ENCODE measurements at places on chromosomes 2 and 18.

DNA sequence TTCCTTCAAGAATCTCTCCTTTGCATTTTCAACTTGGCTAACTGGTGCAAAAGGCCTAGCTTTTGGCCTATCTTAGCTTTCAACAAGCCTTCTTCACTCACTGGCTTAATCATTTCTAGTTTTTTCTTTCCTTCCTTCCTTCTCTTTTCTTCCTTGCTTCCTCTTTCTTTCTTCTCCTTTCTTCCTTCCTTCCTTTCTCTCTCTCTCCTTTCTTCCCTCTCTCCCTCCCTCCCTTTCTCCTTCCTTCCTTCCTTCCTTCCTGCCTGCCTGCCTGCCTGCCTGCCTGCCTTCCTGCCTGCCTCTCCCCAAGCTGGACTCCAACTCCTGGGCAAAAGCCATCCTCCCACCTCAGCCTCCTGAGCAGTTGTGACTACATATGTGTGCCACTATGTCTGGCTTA, 176.2 kb upstream of the APCDD1 start:
- no peak for DNase-seq

- no peak for DNase-seq
Observed at GRCh38 chr2:111239107-111239506, 118.4 kb downstream of the BCL2L11 start.

GRCh38 chr2:26001743-26002351, 19.6 kb upstream of the KIF3C start:
- DNase-seq, result no peak

GRCh38 chr2:208195531-208195930, 5.7 kb upstream of the C2orf80 start:
- no peak for DNase-seq

DNA sequence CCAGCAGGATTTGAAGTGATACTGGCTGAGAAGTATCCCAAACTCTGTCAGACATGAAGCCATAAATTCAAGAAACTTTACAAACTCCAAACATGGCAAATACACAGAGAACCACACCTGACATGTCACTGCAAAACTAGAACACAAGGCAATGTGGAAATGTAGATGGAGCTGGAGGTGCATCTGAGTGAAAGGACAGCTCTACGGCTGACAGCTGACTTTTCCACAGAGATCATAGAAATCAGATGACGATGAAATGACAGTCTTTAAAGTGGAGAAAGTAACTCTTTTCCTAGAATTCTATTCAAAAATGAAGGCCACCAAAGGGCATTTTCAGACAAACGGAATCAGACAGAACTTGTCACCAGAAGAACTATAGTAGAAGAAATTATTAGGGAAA, 97.5 kb downstream of the LDLRAD4 start:
- no peak for DNase-seq

DNA sequence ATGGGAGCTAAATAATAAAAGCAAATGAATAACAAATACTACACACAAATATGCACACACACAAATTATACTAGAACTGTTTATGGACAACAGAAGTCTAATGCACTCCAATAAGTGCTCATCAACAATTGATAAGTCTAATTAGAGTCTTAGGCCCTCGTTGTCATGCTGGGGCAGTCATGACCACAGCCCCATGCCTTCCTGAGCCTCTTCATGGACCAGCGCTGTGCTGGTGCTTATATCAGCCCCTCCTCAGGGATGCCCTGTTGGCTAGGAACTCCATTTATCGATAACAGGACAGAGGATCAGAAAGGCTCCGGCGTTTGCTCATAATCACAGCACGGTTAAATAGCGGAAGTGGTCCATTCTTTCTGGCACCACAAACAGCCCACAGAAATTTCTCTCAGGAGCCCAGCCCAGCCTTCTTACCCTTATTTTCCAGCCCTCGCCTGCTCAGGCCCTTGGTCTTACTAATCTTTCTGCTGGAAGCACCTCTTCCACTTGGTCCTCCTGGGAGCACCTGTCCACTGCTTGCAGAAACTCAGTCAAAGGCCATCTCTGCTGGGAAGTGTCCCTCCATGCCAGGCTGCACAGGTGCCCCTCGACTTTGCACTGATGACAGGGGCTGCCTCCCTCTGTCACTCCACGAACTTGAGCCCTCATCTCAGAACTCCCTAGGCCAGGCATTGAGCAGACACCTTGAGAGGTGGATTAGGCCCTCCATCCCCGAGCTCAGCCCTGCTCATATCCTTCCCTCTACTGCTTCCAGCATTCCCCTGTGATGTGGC, 500.2 kb upstream of the HS6ST1 start:
- DNase-seq, result no peak

DNA sequence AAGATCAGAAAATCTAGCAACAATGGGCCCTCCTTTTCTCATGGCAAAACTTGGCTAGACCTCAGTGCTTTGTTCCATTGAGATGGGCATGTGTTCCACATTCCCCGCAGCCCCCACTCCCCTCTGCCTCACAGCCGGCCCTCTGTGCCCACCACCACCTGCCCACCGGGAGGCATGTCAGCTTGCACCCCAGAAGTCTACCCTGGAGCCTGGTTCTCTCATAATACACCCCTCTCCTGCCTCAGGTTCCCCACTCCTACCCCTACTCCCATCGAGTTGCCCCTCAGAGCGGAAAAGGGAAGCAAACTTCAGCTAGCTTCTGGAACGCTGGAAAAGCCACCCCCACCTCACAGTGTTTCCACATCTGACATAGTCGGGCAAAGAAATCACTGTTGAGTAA, 219.0 kb downstream of the ANAPC1 start:
- no peak for DNase-seq

- DNase-seq, result no peak
Observed at GRCh38 chr2:145114726-145115125, 594.8 kb upstream of the ZEB2 start.

DNA sequence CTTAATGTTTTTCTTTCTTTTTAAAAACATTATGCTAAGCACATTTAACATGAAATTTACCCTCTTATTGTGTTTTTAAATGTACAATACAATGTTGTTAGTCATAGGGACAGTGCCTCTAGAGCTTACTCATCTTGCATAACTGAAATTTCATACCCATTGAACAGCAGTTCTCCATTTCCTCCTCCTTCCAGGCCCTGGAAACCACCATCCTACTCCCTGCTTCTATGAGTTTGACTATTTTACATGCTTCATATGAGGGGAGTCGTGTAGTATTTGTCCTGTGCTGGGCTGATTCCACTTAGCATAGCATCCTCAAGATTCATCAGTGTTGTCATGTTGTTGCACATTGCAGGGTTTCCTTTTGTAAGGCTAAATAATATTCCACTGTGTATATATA, 92.6 kb downstream of the SPATS2L start:
- no peak for DNase-seq

DNA sequence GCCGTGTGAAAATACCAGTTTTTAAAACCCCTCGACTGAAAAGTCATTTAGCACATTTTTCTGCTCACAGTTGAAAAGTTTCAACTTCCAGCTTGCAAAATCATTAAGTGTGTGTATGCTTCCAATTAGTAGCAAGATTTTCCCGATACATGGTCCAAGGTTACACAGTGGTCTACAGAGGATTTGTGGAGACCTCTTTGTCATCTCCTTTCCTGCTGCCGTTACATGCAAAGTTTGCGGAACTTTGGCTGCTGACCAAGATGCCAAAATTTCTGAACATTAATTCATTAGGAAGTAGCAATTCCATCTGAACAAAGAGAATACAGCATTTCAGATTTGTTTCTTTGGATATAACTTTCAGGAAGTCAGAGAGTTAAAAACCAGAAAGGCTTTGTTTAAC, 474.6 kb downstream of the PLCL1 start:
- no peak for DNase-seq

- DNase-seq, result no peak
Observed at GRCh38 chr2:18117592-18117991, 239.1 kb downstream of the KCNS3 start.

DNA sequence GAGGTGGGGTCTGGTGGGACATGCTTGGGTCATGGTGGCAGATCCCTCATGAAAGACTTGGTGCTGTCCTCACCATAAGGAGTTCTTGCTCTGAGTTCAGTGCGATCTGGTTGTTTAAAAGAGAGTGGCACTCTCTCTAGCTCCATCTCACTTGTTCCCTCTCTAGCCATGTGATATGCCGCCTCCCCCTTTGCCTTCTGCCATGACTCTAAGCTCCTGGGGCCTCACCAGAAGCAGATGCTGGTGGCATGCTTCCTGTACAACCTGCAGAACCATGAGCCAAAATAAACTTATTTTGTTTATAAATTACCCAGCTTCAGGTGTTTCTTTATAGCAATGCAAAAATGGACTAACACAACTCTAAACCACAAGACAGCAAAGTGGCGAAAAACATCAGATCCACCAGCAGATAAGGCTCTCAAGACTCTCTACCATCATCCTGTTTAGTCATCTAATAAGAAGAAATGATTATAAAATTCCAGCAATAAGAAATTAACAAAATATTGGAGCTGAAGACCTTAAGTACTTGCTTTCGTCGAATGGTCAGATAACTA, 75.5 kb downstream of the OLA1 start:
- DNase-seq, result no peak

GRCh38 chr2:99403524-99403923, 66.3 kb downstream of the EIF5B start:
- DNase-seq, result no peak

- no peak for DNase-seq
Observed at GRCh38 chr2:215542690-215543089, 106.8 kb upstream of the FN1 start.

GRCh38 chr2:151792589-151792988, 35.6 kb downstream of the ARL5A start:
- no peak for DNase-seq

DNA sequence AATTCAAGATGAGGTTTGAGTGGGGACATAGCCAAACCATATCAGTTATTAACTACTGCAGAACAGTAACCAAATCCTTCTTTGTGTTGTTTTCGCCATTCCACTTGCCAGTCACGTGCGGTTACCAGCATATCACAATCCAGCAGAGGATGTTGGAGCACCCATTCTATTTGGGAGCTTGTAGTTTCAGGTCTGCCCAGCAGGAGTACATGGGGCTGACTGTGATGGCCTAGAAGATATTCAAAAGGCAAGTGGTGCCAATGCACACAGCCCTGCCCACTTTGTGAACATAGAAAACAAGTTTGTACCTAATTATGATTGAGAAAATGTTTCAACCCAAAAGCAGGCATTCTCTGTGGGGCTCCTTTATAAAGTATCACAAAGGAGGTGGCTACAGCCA, 57.0 kb downstream of the ZNF519 start:
- no peak for DNase-seq

DNA sequence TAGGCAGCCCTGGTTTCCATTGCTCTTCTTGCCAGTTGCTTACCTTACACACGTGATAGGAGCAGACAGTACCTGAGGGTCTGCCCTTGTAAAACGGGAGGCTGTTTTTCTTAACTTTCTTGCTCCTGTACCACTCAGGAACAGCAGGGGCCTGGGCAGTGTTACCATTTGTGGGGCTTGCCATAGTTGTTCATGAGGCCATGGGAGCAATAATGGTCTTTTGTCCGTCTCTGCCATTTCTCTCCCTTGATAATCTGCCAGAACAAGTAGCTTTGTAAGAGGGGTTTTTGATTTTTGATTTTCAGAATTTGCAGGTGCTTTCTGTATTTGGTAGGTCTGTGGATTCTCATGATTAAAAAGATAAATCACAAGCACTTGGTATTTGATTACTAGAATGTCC, 259.0 kb downstream of the PHLPP1 start:
- DNase-seq, result no peak

- peak; percentile 28 for DNase-seq
Observed at GRCh38 chr2:27735263-27735904, 36.1 kb upstream of the MRPL33 start.

GRCh38 chr2:37683241-37683640, 11.8 kb upstream of the CDC42EP3 start:
- DNase-seq, result no peak

DNA sequence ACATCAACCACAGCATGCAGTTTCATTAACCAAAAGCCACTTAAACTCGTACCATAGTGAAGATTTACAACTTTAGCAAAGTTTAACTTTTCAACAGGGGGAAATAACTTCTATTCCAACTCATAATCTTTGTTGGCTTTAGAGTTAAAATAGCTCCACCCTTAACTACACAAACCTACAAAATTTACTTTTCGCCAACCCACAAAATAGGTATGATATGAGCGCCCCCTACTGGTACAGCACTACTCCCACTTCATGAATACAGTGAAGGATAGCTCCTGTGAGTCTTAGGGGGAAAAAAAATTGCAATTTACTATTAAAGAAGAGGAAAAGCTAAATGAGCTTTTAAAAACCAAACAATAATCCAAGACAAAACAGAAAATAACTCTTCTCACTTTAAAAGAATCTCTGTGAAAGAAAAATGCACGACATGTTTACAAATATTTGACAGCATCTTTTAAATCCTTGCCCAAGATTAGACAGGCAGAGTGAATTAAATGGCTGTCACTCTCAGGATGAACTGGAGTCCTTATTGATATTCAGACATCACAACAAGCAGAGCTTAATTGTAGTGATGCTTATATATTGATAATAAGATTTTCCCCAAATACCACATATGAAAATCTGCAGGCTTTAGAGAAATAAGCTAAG, 32.2 kb downstream of the TMEFF2 start:
- peak; percentile 47 for DNase-seq

DNA sequence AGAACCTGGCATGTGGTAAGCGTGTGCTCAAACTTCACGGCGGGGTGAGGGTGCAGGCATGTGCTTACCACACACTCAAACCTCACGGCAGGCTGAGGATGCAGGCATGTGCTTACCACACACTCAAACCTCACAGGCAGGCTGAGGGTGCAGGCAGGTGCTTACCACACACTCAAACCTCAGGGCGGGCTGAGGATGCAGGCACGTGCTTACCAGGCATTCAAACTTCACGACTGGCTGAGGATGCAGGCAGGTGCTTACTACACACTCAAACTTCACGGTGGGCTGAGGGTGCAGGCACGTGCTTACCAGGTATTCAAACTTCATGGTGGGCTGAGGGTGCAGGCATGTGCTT, 105.0 kb upstream of the ALKAL2 start:
- no peak for DNase-seq

- DNase-seq, result no peak
Observed at GRCh38 chr2:8087480-8087840, 594.4 kb upstream of the ID2 start.

- DNase-seq, result no peak
Observed at GRCh38 chr2:217098435-217098834, 238.6 kb upstream of the TNP1 start.

DNA sequence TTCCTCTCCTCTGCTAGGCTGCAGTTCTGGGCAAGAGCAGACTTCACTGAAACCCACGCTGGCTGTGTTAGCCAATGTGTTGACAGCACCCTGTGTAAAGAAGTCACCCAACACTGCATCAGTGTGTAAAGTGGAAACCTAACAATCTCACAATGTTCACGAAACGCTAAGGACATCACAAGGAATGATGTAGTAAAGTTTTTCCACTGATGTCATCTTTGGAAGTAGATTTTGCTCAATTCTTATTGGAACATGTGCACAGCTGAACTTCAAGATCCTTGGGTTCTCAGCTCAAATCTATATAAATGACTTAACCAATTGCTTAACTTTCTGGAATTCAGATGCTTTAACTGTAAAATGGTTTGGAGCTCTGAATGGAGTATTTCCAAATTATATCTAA, 1112.5 kb downstream of the TSN start:
- no peak for DNase-seq

- no peak for DNase-seq
Observed at GRCh38 chr2:56053679-56054078, 130.1 kb upstream of the EFEMP1 start.
